ENCODE measurements at places on chromosomes 4 and X.
A peak's percentile ranks its signal among the peaks of the same experiment; 100 is the strongest.

DNA sequence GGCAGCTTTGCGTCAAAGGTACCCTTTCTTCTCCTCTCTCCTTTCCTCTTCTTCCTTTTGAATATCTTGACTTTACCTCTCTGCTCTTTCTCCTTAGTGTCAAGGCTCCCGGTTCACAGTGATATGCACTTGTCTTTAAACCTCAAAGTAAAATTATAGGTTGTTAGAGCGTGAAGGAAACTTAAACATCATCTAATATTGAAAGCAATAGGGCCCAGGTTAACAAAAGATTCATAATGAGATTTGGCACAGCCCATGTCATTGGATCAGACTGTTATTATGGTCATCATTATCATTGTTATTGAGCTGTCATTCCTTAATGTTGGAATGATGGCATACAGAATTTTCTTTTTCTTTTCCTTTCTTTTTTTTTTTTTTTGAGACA is 32.5 kb downstream of the FTHL17 start:
- no peak for DNase-seq

DNA sequence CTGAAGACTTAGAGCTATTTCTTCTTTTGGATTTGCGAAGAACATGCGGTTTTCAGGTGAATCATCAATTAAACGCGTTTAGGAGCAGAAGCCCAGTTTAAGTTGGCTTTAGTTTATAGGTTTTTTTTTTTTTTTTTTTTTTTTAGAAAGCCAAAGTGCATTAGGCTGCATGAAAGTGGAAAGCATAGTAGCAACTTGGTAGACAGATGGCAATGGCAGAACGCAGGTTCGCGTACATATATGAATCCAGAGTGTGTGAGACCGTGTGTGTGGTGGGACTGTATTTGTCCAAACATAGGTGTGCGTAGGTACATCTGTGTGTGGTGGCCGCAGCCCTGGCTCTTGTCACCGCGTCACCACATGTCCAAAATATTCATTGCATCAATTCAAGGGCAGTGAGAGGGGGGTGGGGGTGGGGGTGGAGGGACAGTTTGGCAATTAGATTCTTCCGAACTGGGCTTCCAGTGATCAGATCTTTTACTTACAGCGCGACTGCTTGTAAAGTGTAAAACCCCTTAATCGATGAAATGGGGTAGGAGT is 901 bp downstream of the JADE1 start:
- DNase-seq: no peak

DNA sequence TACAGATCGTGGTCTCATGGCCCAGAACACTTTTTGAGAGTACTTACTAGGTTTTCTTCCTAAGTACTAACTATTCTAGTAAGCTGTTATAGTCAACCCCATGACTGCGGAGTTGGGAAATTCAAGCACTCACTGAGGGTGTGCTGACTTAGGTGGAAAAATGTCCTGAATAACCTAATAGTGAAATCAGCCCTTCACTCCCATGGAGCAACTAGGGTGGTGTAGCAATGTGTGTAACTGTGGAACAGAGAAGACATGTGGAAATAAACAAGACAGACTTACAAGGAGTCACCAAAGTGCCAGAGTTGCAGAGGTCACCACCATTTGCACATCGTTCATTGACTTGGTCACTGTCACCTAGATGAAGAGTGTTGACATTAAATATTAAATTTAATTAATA is 12.1 kb upstream of the VSIG4 start:
- DNase-seq: no peak

GRCh38 chr4:181148470-181148869 is 1094.7 kb upstream of the TENM3 start:
- no peak for DNase-seq

DNA sequence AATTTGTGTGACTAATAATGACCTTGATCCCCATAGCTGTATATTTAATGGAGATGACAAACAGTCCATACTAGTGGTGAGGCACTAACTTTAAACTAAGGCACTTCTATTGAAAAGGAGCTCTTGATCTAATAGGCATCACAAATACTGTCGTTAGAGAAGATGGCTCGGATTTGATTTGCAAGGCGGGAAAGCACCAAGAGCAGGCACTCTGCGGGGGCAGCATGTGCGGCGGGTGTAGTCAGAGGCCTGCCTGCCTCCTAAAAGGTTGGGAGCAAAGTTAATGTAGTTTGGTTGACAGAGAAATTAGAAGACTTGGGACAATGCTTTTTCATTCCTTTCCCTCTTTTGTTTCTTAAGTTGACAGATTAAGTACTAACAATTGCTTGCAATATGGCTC is 278.8 kb downstream of the CFAP299 start:
- no peak for DNase-seq

- DNase-seq: peak; percentile 4
Measured at GRCh38 chrX:10444204-10444603, 176.2 kb downstream of the MID1 start.

GRCh38 chrX:153669174-153669890 is 4.3 kb downstream of the PNCK start:
- no peak for DNase-seq

DNA sequence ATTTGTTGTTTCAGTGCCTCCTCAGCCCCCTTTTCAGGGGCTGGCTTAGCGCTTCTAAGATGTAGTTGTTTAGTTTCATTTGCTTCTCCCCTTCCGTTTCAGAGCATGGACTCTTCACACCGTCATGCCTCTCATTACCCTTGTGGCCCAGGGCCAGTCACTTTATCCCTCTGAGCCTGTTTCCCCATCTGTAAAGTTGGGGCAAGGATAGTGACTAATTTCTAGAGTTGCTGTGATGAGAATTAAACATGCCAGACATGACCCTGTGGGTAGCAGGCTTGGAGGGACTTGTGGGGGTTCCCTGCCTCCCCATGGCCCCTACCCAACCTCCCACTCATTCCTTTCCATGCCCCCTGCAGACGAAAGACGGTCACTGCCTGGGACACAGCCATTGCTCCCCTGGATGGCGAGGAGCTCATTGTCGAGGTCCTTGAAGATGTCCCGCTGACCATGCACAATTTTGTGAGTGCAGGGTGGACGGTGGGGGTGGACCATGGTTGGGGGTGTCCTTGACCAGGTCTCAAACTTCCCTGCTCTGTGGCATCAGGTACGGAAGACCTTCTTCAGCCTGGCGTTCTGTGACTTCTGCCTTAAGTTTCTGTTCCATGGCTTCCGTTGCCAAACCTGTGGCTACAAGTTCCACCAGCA is 3.6 kb downstream of the ARAF start:
- DNase-seq: no peak

GRCh38 chrX:50988649-50989048 is 78.1 kb downstream of the BMP15 start:
- peak; percentile 21 for DNase-seq

DNA sequence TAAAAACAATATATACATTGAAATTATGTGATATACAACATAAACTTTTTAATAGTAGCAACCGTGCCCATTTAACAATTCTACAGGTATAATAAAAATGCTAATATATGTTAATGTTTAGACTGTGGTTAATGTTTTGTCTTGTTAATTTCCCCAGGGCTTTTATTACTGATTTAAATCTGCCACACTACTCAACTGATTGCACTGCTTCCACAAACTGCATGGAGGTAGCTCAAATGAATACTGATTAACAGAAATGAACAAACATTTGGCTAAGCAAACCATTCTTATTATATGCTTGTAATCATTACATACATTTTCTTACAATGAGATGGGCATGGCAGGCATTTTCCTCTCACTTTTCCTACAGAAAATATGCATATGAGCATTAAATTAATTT is 275.9 kb downstream of the GPC3 start:
- no peak for DNase-seq

GRCh38 chrX:72467135-72467534 is 105.5 kb downstream of the HDAC8 start:
- DNase-seq: no peak
